ENCODE measurements at places on chromosomes 5 and 9. TPM values are rescaled to one million over a fixed set of nuclear protein-coding genes. Genes with fewer than 3 reads are reported as not detected.

GRCh38 chr5:88557881-88558280 is 289.2 kb upstream of the TMEM161B start:
- DNase-seq: no peak

DNA sequence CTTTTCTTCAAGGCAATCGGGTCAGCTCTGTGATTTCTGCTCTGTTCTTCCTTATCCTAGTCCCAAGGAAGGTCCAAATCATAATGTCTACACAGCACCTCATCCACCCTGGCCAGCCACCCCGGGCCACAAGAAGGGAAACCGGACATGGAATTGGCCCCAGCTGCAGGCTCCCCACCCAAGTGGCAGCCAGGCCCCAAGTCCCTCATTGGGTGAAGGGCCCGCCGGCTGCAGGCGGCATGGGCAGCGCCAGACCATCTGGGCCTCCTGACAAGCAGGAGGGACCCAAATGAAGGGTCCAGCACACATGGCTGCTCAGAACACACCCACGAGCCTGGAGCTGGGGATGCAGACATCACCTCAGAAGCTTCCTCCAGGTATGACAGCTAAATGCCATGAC is 33.7 kb downstream of the BICD2 start:
- no peak for DNase-seq

The C1QTNF3 gene
- 0.73 TPM for total RNA-seq

- no peak for DNase-seq
Observed at GRCh38 chr5:65837139-65837538, 89.2 kb upstream of the ERBIN start.

DNA sequence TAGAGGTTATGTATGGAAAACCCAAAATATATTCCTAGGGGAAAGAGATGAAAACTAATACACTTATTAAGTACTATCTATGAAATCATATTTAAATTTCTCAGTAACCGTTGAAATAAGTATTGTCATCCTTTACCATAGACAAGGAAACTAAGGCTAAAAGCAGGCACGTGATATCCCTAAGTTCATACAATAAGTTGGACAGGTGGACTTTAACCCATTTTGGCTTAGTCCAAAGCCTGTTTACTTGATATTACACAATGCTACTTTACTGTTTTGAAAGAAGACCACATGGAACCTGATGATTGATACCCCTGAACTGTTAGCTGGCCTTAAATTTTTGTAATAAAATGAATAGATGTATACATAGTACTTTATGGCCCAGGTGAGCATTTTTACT is 3.5 kb downstream of the NFX1 start:
- no peak for DNase-seq

The C8G gene
- total RNA-seq: 0.94 TPM

GRCh38 chr9:138011951-138012500 is 134.4 kb downstream of the CACNA1B start:
- no peak for DNase-seq

The SAXO1 gene
- not detected for total RNA-seq

GRCh38 chr5:43572357-43572756 is 15.5 kb upstream of the PAIP1 start:
- DNase-seq: no peak

- no peak for DNase-seq
Observed at GRCh38 chr9:4691795-4692194, 12.4 kb downstream of the CDC37L1 start.

DNA sequence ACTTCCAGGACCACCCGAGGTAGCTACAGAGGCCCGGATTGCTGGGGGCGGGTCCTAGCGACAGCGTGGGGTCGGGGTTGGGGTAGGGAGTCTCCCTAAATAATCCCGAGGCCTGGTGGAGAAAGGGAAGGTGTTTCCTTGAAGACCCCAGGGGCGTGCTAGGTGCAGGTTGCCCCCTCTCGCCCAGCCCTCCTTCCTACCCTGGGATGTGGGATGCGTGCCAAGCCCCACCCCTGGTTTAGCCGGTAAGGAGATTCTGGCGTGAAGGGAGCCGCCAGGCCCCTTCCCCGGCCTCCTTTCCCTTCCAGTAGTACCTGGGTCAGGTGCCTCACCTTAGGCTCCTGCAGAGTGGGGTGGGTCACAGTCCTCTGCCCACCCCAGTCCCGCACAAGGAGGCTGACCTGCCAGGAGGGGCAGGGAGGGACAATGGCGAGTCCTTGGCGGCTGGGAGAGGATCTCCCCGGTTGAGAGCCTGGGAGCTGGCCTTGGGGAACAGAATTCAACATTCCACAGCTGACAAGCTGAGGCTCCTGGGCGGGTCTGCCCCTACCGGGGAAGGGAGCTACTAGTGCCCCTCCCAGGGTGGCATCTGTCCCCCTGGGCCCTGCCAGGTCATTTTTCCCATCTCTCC is 674 bp downstream of the TSPAN17 start:
- no peak for DNase-seq

The PTGS1 gene
- 0.35 TPM for total RNA-seq

The CMYA5 gene
- 0.10 TPM for total RNA-seq

DNA sequence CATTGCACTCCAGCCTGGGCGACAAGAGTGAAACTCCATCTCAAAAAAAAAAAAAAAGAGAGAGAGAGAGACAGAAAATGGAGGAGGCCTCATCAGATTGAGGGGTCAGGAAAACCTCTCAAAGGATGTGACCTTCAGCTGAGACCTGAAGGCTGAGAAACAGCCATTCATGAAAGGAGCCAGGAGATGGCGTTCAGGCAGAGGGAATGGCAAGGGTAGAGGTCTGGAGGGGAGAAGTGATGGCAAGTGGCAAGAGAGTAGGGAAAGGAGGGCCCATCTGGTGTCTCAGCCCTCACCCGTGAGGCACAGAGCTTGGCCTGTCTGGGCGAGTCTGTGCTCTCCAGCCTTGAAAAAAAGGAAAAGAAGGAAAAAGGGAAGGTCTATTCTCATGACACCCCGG is 17.0 kb downstream of the CAMK2A start:
- no peak for DNase-seq

GRCh38 chr9:97672403-97672802 is 24.7 kb downstream of the XPA start:
- DNase-seq: no peak

DNA sequence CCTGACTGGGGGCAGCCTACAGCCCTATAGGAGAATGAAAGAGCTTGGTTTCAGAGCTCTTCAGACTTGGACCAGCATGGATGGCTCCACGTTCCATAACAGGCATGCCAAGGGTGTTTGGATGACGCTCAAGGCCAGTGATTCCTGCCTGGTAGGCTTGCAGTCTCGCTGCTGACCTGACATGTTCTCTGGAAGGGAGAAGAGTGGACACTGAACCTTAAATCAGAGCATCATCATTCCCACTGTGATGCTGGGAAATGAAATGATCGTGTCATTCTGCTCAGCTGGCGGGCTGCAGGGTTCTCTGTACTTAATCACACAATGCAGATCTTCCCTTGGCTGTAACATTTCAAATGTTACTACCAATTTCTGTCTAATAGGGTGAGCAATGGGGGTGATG is 57.0 kb downstream of the CFAP90 start:
- DNase-seq: no peak

- DNase-seq: no peak
Observed at GRCh38 chr5:60699288-60699608, 718 bp downstream of the DEPDC1B start.

DNA sequence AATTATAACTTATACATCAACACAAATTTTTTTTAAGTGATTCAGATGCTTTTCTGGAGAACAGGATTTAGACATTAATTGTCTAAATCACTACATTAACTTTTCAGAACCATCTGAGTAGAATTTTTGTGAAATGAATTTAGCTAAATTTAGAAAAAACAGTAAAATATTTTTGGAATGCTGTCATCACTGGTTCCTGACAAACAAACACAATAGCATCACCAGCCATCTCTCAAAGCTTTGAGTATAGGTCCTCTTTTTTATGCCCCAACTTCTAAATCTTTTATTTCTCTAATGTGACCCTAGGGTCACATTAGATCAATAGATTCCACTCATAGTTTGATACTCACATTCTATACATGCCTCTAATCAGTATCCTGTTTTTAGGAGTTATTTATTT is 104.6 kb downstream of the PRR16 start:
- DNase-seq: no peak

- no peak for DNase-seq
Observed at GRCh38 chr5:67338421-67338820, 141.8 kb upstream of the CD180 start.

GRCh38 chr9:3125602-3126405 is 281.9 kb upstream of the PUM3 start:
- DNase-seq: no peak

DNA sequence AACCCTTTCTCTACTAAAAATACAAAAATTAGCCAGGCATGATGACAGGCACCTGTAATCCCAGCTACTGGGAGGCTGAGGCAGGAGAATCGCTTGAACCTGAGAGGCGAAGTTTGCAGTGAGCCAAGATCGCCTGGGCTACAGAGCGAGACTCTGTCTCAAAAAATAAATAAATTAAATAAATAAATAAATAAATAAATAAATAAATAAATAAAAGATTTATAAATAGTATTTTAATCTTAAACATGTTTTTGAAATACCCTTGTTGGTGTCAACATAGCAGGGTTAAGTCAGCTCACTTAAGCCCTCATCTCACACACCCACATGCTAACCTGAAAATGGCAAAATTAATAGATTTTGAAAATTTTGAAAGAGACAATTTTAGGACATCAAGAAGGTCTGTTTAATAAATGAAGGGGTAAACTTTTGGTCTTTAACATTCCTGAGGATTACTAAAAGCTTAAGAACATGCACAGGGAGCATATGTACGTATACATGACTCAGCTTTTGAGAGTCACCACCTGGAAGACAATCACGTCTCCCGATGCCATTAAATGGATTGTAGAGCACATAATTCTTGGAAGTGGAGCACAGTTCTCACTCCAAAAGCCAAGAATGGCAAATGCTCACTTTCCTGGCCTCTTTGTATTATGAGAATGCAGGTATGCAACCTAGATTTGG is 202.5 kb downstream of the GDNF start:
- no peak for DNase-seq

- DNase-seq: no peak
Observed at GRCh38 chr9:120756531-120756930, 36.7 kb downstream of the FBXW2 start.
